ENCODE measurements at places on chromosomes 3 and 15. TPM values are rescaled to one million over a fixed set of nuclear protein-coding genes. Genes with fewer than 3 reads are reported as not detected.
A peak's percentile ranks its signal among the peaks of the same experiment; 100 is the strongest.

The CFAP100 gene
- not detected for total RNA-seq

The ZMYND10 gene
- total RNA-seq = 1.2 TPM

DNA sequence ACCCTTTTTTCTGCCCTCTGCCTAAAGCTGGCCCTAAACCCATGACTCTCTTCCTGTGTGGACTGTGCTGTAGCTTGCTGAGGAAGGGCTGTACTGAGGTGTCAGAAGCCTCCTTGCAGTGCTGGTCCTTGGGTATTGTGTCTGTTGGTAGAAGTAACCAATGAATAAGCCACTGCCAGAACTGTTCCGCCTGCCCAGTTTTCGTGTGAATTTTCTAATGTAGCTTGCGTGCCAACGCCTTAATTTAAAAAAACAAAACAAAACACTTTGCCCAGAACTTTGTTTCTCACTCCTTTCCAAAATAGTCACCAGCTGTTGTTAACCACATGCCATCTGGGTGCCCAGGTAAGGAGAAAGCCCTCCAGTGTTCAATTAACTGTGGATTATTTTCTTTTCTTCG lies 101.9 kb downstream of the KLHL25 start:
- H3K4me1 ChIP-seq = peaks cover 70% of the 10 kb centered on the region
- peaks cover 8% of the 10 kb centered on the region for H3K36me3 ChIP-seq
- peak overlapping the region; percentile 64 for H3K4me3 ChIP-seq
- H3K27me3 ChIP-seq = no peaks in the 10 kb centered on the region

DNA sequence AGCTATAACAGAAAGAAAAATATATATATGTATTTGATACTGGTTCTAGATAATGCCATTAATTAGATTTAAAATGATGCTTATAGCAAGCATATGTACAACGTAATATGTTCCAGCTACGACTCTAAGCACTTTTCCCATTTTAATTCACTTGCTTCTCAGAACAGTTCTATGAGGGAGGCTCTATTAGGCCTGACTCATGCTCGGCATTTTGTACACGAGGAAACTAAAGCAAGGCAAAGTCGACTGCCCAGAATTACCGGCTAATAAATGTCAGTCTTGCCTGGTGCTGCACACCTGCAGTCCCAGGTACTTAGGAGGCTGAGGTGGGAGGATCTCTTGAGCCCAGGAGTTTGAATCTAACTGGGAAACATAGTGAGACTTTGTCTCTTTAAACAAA lies 106.0 kb downstream of the PTPRG start:
- H3K27me3 ChIP-seq = no peaks in the 10 kb centered on the region
- H3K27ac ChIP-seq = no peak overlapping the region
- no peaks in the 10 kb centered on the region for H3K4me1 ChIP-seq
- DNase-seq = no peak
- no peak overlapping the region for H3K4me3 ChIP-seq

The ZNF385D gene
- not detected for total RNA-seq

DNA sequence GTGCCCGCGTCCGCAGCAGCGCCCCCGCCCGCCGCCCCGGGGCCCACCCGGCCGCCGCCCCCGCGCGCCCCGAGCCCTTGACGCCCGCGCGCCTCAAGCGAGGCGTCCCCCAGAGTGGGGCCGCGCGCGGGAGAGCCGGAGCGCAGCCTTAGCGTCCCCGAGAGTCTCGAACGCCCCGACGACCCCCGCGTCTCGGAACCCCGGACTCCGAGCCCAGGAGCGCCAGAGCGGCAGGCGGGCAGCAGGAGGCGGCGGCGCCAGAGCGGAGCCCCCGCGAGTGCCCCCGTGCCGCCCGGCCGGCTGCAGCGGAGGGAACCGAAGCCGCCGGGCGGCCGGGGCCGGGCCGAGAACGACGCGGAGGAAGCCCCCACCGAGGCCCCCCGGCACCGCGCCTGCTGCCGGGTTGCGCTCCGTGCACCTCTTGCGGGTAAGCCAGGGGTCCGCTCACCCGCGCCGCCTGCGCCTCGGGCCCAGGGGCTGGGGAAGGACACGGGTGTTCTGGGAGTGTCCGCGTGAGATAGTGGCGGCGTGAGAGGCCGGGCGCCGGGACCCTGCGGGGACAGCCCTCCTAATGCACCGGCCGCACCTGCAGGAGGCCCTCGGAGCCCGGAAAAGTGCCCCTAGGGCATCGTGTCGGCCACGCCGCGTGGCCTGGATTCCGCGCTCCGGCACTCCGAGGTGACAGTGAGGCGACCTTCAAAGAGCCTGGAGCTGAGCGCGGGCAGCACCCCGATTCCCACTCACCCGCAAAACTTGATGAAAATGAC lies 52.0 kb upstream of the ULK4 start:
- peaks cover 4% of the 10 kb centered on the region for H3K36me3 ChIP-seq
- peak overlapping the region; percentile 93 for H3K27ac ChIP-seq
- peaks cover 57% of the 10 kb centered on the region for H3K4me1 ChIP-seq
- H3K27me3 ChIP-seq = no peaks in the 10 kb centered on the region

The GOLGA8M gene
- total RNA-seq = not detected

DNA sequence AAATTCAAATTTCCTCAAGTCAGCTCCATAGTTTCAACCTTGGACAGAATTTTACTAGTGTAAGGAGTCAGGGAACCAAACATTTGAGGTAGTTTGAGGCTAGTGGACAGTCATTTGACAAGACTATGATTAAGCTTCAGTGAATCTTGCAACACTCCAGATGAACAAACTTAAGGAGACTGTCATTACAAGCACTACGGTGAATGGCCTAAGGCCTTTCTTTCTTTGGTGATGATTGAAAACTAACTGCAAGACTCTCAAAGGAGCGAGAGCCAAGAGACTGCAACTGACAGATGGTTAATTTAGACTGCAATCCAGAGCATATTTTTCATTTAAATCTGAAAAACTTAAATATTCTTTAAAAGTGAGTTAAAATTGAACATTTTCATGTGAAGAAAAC lies 272.3 kb upstream of the NECTIN3 start:
- no peak overlapping the region for H3K4me3 ChIP-seq
- H3K27me3 ChIP-seq = peaks cover 7% of the 10 kb centered on the region

GRCh38 chr3:2354702-2355101 lies 256.0 kb downstream of the CNTN4 start:
- peaks cover 7% of the 10 kb centered on the region for H3K4me1 ChIP-seq
- H3K27me3 ChIP-seq = no peaks in the 10 kb centered on the region
- H3K27ac ChIP-seq = no peak overlapping the region

GRCh38 chr3:101574388-101575112 lies 570 bp downstream of the PCNP start:
- H3K36me3 ChIP-seq = peaks cover 7% of the 10 kb centered on the region
- H3K4me3 ChIP-seq = peak overlapping the region; percentile 93
- DNase-seq = peak; percentile 64

DNA sequence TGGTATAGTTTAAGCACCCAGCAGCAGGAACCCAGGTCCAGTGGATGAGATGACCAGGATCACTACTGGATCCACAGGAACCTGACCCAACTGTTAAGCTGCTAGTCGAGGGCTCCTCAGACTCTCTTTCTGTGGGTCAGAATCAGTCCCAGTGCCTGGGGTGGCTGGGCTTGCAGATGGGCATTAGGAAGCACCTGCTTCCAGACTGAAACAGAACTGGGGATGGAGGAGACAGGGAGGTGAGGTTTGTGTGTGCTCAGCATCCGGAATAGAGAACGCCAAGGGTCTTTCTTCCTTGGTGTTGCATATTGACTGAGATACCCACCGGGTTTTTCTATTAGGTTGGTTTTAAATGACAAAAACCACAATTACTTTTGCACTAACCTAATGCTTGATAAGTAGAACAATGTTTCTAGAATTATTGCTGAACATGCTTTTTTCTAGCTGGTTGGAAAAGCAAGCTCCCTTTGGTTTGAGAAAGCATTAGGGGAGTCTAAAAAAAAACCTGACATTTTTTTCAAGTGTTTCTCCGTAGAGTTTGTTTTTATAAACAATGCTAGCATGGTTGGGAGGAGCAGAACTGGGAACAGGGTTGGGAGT lies 779 bp downstream of the ST3GAL6 start:
- H3K36me3 ChIP-seq = no peaks in the 10 kb centered on the region
- H3K4me1 ChIP-seq = peaks cover 5% of the 10 kb centered on the region
- H3K4me3 ChIP-seq = no peak overlapping the region
- no peak overlapping the region for H3K27ac ChIP-seq
- no peak for DNase-seq

DNA sequence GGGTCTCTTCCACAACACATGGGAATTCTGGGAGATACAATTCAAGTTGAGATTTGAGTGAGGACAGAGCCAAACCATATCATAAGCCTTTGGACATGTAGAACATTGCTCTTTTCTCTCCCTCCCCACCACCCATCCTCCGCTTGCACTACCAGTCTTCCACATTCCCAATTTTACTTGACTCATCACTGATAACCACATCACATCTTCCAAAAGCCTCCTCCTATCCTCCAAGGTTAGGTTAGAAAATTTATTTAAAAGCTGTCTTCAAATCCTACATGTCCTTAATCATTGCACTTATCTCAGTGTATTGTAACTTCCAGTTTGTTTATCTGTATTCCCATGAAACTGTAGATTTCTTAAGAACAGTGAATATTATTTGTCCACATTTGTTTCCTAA lies 10.4 kb downstream of the ZBED2 start:
- peak overlapping the region; percentile 16 for H3K27ac ChIP-seq
- no peak overlapping the region for H3K4me3 ChIP-seq
- DNase-seq = no peak

- H3K4me1 ChIP-seq = no peaks in the 10 kb centered on the region
- no peaks in the 10 kb centered on the region for H3K36me3 ChIP-seq
- H3K27ac ChIP-seq = no peak overlapping the region
- peaks cover 16% of the 10 kb centered on the region for H3K27me3 ChIP-seq
Observed at GRCh38 chr3:140164922-140165590, 230.1 kb downstream of the CLSTN2 start.

GRCh38 chr3:184805351-184806038 lies 6.5 kb upstream of the VPS8 start:
- H3K4me1 ChIP-seq = peaks cover 12% of the 10 kb centered on the region
- no peak overlapping the region for H3K4me3 ChIP-seq
- H3K27me3 ChIP-seq = peaks cover 13% of the 10 kb centered on the region
- H3K36me3 ChIP-seq = no peaks in the 10 kb centered on the region
- H3K27ac ChIP-seq = no peak overlapping the region

GRCh38 chr15:31383139-31383538 lies 56.5 kb downstream of the KLF13 start:
- peak overlapping the region; percentile 80 for H3K27ac ChIP-seq
- peaks cover 13% of the 10 kb centered on the region for H3K36me3 ChIP-seq
- no peak overlapping the region for H3K4me3 ChIP-seq
- H3K4me1 ChIP-seq = peaks cover 62% of the 10 kb centered on the region
- no peaks in the 10 kb centered on the region for H3K27me3 ChIP-seq

The SCN11A gene
- total RNA-seq = 0.44 TPM

- no peak for DNase-seq
- no peak overlapping the region for H3K4me3 ChIP-seq
- H3K27me3 ChIP-seq = no peaks in the 10 kb centered on the region
- no peaks in the 10 kb centered on the region for H3K36me3 ChIP-seq
Observed at GRCh38 chr3:2921903-2922302, 188.3 kb downstream of the IL5RA start.

GRCh38 chr15:95024351-95024750 lies 793.0 kb downstream of the MCTP2 start:
- H3K36me3 ChIP-seq = no peaks in the 10 kb centered on the region
- H3K27ac ChIP-seq = no peak overlapping the region
- H3K27me3 ChIP-seq = no peaks in the 10 kb centered on the region
- no peak overlapping the region for H3K4me3 ChIP-seq
- H3K4me1 ChIP-seq = no peaks in the 10 kb centered on the region

The LXN gene
- 5.5 TPM for total RNA-seq

The SEMA3G gene
- 0.16 TPM for total RNA-seq

The SMCO1 gene
- not detected for total RNA-seq

The PML gene
- total RNA-seq = 71.6 TPM

The SPINT1 gene
- 19.4 TPM for total RNA-seq

GRCh38 chr15:53710906-53711305 lies 48.6 kb downstream of the WDR72 start:
- H3K4me1 ChIP-seq = no peaks in the 10 kb centered on the region
- H3K36me3 ChIP-seq = no peaks in the 10 kb centered on the region
- no peak overlapping the region for H3K27ac ChIP-seq
- H3K4me3 ChIP-seq = no peak overlapping the region
